Dermis lymphatic vessel endothelial cell (primary cell): ENCODE measurements at places on chromosomes 13 and 19. TPM values are rescaled to one million over a fixed set of nuclear protein-coding genes. Genes with fewer than 3 reads are reported as not detected.

Gene ZNF763
- 0.33 and 0.60 TPM in 2 replicates for total RNA-seq

Gene CYP4F2
- 0.09 TPM in 1 of 2 replicates, not detected in the other for total RNA-seq

Gene SERPINE3
- not detected in 2 replicates for total RNA-seq

Gene CERS1
- total RNA-seq, result 1.8 and 2.2 TPM in 2 replicates

Gene EFNA2
- not detected in 2 replicates for total RNA-seq

Gene FUT1
- total RNA-seq, result 7.8 and 9.8 TPM in 2 replicates

Gene OR7A5
- total RNA-seq, result not detected in 2 replicates

Gene SLC15A1
- not detected in 2 replicates for total RNA-seq

Gene LIG1
- total RNA-seq, result 17.9 and 18.7 TPM in 2 replicates

Gene GCDH
- 19.4 and 19.8 TPM in 2 replicates for total RNA-seq

Gene IL11
- 0.33 TPM in 1 of 2 replicates, not detected in the other for total RNA-seq

Gene ZNF285
- 1.5 TPM in 2 replicates for total RNA-seq

Gene ZNF66
- 2.0 and 3.2 TPM in 2 replicates for total RNA-seq

Gene ZNF723
- not detected in 2 replicates for total RNA-seq

Gene TNFRSF19
- total RNA-seq, result 0.22 and 0.26 TPM in 2 replicates

Gene CELF5
- total RNA-seq, result 0.11 TPM in 1 of 2 replicates, not detected in the other

Gene ZNF766
- 9.3 and 11.3 TPM in 2 replicates for total RNA-seq

Gene MAST1
- total RNA-seq, result 0.76 and 1.2 TPM in 2 replicates

Gene ZNF134
- 18.7 and 23.5 TPM in 2 replicates for total RNA-seq

Gene ENOX1
- total RNA-seq, result 0.22 and 0.52 TPM in 2 replicates

Gene FFAR2
- not detected in 2 replicates for total RNA-seq

Gene ITGBL1
- 10.7 and 16.3 TPM in 2 replicates for total RNA-seq

Gene BIVM
- 14.4 and 22.2 TPM in 2 replicates for total RNA-seq

Gene CLEC17A
- not detected in 2 replicates for total RNA-seq

Gene AP2S1
- 120 and 160 TPM in 2 replicates for total RNA-seq

Gene NAPSA
- under 0.01 and 0.11 TPM in 2 replicates for total RNA-seq
